ENCODE measurements at places on chromosomes 4 and X.

DNA sequence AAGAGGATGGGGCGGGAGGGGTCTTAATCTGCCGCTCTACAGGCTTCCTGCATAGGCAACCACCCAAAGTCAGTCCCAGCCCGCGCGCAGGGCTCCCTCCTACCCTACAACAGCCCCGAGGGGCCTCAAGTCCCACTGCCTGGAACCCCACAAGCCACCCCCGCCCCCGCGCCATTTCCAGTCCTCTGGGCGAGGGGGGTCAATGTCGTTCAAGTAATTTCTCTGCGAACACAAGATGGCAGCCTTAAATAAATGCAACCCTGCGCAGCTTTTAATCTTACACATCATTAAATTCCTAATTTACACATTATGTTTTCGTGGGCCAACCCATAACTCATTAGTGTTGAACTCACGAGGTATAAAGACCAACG lies 92.9 kb downstream of the BCOR start:
- DNase-seq: no peak

DNA sequence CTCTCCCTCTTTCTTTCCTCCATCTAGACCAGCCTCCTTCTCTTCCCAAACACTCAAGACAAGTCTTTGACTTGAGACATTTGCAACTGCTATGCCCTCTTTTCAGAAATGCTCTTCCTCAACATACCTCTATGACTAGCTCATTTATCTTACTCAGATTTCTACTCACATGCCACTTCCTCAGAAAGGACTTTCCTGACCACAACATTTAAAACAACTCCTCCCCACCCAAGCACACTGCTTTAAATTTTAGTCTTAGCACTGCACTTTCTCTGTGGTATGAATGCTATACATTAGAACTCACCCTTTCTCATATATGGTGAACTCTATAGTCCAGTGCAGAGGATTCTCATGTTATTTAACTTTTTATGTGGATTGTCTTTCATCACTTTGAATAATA lies 28.4 kb upstream of the SULT1E1 start:
- no peak for DNase-seq

GRCh38 chrX:155755706-155756337 lies 125.3 kb upstream of the VAMP7 start:
- no peak for DNase-seq

GRCh38 chr4:158010361-158010760 lies 162.5 kb downstream of the GASK1B start:
- no peak for DNase-seq

- no peak for DNase-seq
Observed at GRCh38 chrX:83984961-83985360, 124.0 kb downstream of the CYLC1 start.

GRCh38 chr4:8192748-8193738 lies 6.0 kb upstream of the SH3TC1 start:
- no peak for DNase-seq

DNA sequence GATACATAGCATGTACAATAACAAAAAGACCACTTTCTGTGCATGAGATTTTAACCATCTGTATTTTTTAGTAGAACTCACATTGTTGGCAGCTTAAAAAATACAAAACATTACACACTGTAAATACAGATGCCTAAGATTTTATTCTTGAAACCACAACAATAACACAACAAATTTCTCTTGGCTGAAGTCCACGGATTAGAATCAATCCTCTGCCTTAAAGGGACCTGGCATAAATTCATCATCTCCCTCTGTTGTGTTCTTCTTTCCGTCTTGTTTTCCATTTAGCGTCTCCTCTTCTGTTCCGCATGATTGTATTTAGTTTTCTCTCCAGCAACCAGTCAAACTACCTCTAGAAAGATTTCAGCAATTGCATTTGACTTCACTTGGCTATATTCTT lies 231.0 kb downstream of the SPOCK3 start:
- DNase-seq: no peak
